ENCODE measurements at places on chromosomes 4 and X.

GRCh38 chr4:1470393-1470670 is 64.1 kb upstream of the NKX1-1 start:
- DNase-seq = no peak

DNA sequence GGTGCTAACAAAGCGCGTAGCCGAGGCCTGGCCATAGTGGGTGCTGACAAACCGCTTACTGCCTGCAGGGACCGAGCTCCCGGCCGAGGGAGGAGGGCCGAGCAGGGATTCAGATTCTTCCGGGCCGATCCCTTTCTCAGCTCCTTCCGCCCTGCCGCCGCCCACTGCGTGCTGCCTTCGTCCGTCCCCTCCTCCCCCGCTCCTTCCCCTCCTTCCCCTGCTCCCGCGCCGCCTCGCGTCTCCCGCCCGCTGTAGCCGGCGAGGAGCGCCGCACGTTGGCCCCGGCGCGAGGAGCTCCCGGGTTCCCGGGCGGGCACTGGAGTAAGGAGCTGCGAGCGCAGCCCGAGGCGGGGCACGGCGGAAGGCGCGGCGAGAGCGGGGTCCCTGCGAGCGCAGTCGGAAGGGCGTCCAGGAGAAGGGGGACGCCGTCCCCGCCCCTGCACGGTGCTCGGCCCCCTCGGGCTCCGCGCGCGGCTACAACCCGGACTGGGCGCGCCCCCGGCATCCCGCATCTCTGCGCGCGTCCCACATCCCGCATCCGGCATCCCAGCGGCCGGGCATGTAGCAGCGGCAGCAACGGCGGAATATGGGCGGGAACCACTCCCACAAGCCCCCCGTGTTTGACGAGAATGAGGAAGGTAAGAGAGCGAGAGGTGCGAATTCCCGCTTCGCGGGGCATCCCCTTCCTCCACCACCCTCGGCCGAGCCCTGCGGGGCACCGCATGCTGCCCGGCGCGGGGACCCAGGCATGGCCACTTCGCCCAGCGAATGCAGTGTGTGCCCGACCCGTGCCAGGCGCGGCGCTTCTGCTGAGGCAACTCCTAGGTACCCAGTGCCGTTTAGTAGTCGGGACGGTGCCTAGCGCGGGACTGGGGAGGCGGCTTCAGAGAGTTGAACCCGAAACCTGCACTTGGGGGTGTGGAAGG is at the start of gene STK32B:
TSS of gene STK32B (plus strand) at position 203 of the 926 bp plus-strand sequence.
- DNase-seq = peak; percentile 60

- no peak for DNase-seq
Observed at GRCh38 chrX:139798701-139799100, 90.7 kb upstream of the MCF2 start.

GRCh38 chrX:153999359-154000037 is 20.2 kb downstream of the IRAK1 start:
- no peak for DNase-seq

DNA sequence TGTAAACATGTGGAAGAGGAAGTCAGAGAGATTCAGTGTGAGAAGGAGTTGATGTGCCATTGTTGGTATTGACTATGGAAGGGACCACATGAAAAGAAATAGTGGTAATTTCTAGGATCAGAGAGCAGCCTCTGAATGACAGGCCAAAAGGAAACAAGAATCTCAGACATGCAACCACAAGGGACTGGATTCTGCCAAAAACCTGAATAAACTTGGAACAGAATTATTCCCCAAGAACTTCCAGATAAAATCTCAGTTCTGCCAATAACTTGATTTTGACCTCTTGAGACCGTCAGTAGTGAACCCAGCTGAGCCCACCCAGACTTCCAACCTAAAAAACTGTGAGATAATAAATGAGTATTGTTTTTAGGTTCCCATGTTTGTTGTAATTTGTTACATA is 653.6 kb upstream of the NR3C2 start:
- DNase-seq = no peak

GRCh38 chr4:30380404-30380998 is 339.7 kb upstream of the PCDH7 start:
- DNase-seq = peak; percentile 48

- DNase-seq = no peak
Observed at GRCh38 chr4:185761352-185762235, 50.4 kb downstream of the SORBS2 start.

- no peak for DNase-seq
Observed at GRCh38 chr4:32025851-32026459, 1305.8 kb downstream of the PCDH7 start.

DNA sequence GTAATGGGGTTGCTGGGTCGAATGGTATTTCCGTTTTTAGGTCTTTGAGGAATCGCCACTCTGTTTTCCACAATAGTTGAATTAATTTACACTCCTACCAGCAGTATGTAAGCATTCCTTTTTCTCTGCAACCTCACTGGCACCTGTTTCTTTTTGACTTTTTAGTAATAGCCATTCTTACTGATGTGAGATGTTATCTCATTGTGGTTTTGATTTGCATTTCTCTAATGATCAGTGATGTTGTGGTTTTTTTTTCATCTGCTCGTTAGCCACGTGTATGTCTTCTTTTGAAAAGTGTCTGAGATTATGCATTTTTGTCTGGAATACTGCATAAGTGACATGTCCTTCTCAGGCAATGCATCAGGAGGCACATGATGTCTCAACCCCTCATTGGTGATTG is 28.8 kb downstream of the REPS2 start:
- DNase-seq = no peak

DNA sequence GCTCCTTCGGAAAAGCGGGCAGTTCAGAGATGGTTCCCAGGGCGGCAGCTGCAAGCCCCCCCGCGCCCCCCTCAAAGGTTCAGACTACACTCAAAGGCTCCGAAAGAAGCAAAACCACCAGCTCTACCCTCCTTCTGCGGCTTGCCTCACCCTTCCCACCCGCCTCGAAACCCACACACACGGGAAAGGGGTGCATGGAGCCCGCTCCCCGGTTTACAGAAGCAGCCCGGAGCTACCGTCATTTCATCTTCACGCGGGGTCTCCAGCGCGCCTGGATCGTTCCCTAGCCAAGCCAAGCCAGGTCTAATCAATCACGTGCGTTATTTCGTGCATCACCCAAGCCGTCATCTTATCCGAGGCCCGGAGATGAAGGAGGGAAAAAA is 1.2 kb downstream of the NLGN4X start:
- DNase-seq = peak; percentile 33

DNA sequence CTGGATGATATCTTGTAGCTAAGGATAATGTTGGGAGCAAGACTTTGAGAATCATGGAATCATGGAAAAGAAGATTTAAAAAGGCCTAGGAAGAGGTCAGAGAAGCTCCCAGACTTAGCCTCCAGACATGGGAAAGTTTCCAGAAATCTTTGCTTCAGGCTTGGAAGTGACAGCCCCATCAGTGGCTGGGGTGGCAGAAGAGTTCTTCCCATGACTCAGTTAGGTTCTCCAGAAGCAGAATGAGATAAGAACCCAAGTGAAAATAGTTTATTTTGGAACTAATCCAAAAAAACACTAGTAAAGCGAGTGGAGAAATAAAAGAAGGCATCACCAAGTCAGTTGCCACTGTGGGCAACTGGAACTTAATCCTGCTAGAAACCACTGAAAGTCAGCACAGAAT is 506.9 kb downstream of the MID1IP1 start:
- DNase-seq = no peak

GRCh38 chr4:126956184-126956897 is 676.4 kb upstream of the INTU start:
- no peak for DNase-seq
